ENCODE measurements at places on chromosomes 16 and 17.

DNA sequence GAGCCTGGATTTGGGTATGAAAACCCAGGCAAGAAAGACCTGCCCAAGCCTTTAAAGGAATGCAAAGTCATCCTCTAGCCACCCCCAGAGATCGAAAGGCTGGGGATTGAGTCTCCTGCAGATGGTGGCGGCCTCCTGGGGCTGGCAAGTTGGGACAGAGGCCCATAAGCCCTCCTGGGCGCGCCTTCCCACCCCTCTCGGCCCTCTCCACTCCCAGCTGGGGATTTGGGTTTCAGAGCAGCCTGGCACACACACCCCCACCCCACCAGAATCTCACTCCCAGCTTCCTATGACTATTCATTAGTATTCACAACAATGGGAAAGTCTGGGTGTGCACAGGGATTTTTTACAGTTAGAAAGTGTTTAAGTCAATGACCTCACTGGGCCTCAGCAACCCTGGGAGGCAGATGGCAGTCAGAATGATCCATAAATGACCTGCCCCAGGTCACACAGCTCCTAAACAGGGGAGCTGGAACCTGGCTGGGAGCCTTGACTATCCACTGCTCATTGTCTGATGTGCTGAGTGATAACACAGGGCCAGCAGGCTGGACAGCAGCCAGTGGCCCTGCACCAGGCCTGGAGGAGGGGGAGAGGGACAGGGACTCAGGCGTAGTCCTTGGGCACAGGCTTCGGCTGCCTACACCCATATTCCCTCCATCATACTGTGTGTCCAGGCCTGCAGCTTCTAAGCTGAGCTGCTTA is 12.1 kb downstream of the NHERF1 start:
- no peak for DNase-seq

DNA sequence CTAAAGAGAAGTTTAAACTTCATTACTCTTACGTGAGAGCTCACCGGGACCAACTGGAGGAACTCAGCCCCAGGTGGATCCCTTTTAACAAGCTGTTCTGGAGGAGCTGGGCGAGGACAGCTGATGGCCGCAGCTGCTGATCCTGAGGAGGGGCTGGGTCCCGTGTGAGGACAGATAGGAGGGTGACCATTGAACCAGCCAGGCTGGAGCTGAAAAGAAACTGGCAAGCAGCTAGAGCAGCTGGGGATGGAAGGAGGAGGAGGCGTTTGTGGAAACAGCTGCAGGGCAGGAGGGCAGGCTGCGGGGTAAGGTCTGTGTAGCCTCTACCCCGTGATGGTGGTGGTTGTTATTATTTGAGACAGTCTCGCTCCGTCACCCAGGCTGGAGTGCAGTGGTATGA is 119.5 kb downstream of the AATF start:
- no peak for DNase-seq

GRCh38 chr16:73543970-73544599 is 496.2 kb upstream of the ZFHX3 start:
- no peak for DNase-seq

GRCh38 chr17:57484826-57485565 is 228.7 kb downstream of the MSI2 start:
- DNase-seq, result no peak

DNA sequence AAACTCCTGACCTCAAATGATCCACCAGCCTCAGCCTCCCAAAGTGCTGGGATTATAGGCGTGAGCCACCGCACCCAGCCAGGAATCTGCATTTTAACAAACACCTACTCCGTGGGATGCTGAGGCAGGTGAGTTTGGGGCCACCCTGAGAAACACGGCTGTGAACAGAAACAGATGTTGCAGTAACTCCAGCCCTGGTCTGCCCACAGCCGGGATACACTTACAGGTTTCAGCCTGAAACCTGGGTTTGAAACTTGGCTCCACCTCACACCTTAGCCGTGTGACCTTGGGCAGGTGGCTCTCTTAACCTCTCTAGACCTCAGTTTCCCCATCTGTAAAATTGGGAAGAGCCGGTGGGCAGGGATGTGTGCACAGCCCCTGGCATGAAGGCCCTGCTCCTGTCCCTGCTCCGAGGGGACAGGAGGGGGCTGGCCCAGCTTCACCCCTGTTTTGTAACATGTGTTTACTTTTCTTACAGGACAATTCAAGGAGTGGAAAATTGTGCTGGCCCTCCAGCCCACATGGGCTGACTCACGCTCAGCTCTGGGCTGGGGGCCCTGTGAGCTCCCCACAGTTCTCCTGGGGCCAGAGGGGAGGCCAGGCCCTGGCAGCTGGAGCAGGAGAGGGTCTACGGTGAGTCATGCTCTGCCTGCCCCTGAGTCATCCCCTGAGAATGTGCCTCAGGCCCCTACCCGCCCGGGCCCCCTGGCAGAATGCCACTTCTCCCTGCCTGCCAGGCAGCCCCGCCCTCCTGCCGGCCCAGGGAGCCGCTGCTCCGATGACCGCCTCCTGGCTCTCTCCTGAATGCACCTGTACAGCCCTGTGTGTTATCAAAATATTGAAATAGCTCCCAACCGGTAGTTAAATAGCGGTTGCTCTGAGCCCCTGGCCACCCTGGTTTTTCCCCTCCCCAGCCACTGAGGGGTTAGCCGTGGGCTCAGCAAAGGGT is 7.7 kb upstream of the PPL start:
- DNase-seq, result peak; percentile 95

- no peak for DNase-seq
Measured at GRCh38 chr17:75650874-75651273, 16.1 kb downstream of the RECQL5 start.

DNA sequence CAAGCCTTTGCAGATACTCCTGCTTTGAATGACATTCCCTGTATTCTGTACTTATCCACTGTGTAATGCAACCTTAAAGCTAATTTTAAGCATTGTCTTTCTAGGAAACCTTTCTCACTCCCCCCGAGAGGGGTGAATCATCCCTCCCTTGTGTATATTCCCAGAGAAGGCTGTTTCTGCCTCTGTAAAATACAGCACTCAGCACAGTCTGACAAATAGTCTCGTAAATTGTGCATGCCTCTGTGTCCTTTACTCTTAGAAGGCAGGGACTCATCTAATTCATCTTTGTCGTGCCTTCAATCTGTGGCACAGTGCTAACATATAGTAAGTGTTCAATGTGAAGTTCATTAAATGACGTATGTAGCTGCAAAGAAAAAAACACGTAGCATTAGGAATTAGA is 200.7 kb downstream of the CA10 start:
- DNase-seq, result no peak

DNA sequence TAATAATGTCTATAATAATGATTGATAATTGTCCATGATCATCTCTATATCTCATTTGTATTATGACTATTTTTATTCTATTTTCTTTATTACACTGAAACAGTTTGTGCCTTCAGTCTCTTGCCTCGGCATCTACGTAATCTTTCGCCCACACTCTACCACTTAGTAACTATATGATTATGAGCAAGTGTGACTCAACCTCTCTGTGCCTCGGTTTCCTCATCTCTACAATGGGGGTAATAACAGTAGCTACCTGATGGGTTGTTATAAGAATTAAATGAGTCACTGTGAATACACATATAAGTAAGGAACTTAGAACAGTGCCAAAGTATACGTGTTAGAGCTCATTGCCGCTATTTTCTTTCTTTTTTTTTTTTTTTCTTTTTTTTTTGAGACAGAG is 3.7 kb upstream of the SLC16A11 start:
- DNase-seq, result no peak

- DNase-seq, result no peak
Measured at GRCh38 chr16:17491140-17491662, 20.4 kb upstream of the XYLT1 start.

GRCh38 chr16:88511906-88512305 is 58.3 kb upstream of the ZC3H18 start:
- DNase-seq, result no peak

DNA sequence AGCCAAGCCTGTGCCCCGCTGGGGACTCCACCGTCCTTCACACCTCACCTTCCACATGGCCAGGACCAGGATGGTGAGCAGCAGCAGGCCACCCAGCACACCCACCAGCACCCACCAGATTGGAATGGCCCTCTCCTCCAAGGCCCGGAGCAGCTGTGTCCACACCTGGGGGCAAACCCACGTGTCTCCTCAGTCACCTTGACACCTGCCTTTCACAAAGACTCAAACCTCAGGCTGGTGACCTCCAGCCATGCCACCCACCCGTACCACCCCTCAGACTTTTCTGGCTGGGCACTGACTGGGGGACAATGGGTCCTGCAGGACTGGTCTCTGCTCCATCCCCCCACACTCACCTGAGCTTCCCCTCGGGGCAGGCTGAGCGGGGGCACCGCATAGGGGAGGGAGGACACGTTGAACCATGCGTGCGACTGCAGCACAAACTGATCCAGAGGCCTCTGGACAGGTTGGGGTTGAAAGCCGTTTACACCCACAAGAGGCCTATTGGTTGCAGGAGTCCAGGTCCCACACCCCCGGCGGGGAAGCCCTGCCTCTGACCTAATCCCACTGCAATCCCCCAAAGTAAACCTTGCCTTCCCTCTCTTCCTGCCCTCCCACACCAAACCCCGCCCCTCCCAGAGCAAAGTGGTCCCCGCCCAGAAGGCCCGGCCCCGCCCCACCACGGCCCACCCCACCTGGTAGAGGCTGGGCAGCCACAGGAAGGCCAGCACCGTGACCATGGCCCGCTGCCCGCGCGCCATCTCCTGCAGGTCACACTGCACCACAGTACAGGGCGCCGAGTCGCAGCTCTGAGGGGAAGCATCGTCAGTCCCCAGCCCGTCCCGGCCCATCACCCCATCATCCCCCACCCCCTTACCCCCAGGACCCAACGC is 10.9 kb upstream of the FAM171A2 start:
- DNase-seq, result no peak

DNA sequence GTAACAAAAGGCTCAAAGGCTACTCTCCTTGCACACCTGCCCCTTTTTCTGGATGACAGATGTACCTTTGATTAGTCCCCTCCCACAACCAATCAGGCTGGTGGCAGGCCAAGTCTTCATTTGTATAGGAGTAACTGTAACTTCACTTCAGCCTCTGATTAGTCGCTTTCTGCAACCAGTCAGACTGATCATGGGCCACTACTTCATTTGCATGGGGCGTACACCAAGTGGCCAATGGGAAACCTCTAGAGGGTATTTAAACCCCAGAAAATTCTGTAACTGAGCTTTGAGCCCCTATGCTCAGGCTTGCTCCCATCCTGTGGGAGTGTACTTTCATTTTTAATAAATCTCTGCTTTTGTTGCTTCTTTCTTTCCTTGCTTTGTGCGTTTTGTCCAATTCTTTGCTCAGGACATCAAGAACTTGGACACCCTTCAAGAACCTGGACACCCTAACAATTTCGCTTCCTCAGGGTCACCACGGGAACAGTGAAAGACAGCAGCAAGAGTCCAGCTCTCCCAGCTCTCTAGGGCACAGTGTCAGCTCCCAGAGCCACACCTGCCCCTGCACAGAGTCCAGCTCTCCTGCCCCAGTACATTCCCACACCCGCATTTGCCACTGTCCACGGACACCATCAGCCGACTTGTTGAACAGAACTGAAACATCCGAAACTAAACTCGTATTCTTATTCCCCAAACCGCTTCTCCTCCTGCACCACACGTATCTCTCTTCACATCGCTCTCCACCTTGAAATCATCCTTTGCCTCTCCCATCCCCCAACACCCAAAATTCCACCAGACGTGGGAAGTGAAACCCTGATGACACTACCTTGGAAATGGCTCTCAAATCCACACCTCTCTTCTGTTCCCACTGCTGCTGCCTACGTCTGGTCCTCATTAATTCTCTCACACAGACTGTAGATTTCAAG is 53.4 kb downstream of the ABCC12 start:
- no peak for DNase-seq

- no peak for DNase-seq
Measured at GRCh38 chr16:27853651-27854050, 209.9 kb downstream of the GSG1L start.

- no peak for DNase-seq
Measured at GRCh38 chr16:28279006-28279405, 13.3 kb upstream of the SBK1 start.

GRCh38 chr17:56111706-56112485 is 41.4 kb upstream of the ANKFN1 start:
- no peak for DNase-seq

DNA sequence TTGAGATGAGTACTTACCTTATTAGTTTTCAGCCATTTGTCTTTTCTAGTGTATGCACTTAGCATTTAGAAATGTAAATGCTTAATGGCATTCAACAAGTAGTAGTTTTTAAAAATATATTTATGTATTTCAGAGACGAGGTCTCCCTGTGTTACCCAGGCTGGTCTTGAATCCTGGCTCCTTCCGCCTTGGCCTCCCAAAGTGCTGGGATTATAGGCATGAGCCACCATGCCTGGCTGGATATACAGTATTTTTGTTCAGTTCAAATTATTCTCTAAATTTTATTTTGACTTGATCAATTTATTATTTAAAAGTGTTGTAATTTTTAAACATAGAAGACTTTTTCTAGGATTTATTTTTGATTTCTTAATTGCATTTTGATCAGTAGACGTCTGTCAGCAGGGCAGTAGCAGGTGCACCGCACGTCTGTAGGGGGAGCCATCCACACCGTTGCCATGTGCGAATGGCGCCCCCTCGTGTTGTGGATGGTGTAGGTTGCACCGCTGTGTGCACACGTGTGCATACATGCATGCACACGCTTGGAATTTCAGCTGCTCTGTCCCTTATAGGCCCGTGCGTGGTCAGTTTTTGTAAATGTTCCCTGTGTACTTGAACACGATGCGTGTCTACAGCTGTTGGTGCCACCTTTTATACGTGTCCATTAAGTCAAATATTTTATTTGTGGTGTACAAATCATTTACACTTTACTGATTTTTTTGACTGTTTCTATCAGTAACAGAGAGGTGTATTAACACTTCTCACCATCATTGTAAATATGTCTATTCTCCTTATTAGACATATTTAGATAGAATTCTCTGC is 30.6 kb downstream of the RPTOR start:
- peak; percentile 85 for DNase-seq

GRCh38 chr16:87062569-87063442 is 254.4 kb downstream of the C16orf95 start:
- peak; percentile 14 for DNase-seq

GRCh38 chr17:27245230-27245696 is 48.7 kb upstream of the WSB1 start:
- peak; percentile 79 for DNase-seq

DNA sequence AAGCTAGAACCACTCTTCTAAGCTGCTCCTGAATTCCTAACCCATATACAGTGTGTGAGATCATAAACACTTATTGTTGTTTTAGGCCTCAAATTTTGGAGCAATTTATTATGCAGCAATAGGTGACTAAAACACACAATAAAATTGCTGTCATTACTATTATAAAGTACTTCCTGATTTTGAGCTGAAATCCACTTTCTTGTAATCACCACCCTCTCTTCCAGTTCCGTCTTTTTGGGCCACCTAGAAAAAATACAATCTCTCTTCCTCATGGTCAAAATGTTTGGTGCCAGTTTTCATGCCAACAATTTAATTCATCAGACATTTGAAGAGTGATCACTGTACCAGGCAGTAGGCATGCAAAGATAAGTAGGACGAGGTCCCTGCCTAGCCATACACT is 43.3 kb upstream of the NF1 start:
- DNase-seq, result no peak

- no peak for DNase-seq
Measured at GRCh38 chr16:2250652-2251295, 613 bp downstream of the ECI1 start.

- DNase-seq, result peak; percentile 23
Measured at GRCh38 chr17:80195141-80195540, 25.0 kb downstream of the SGSH start.

All from COR-L47 (cell line).